Right hindlimb (tissue), 1 donor: ENCODE measurements at places on chromosomes 11 and 22.

DNA sequence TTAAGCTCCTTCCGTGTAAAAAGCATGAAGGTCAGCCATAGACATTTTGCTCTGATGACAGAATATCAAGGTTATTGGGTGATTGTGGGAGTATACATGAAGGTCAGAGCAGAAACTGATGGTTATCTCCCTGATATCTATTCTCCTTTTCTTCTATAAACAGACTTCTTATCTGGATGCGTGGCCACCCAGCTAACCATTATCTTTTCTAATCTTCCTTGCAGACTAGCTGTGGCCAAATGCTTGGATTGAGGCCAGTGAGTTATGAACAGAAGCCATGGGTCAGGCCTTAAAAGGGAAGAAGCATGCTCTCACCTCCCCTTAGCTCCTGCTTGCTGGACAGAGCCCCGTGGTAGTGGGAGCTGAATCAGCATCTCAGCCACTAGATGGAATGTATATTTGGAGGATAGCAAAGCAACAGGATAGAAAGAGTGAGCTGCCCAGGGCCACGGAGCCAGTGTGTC lies 31.3 kb upstream of the LRRC55 start:
- peak; percentile 27 for DNase-seq

GRCh38 chr11:10303558-10304363 lies 1.1 kb upstream of the ADM start:
- no peak for DNase-seq

GRCh38 chr11:113723787-113724186 lies 17.7 kb upstream of the TMPRSS5 start:
- no peak for DNase-seq

- DNase-seq: no peak
Measured at GRCh38 chr11:115931548-115932083, 427.4 kb upstream of the CADM1 start.

- DNase-seq: no peak
Measured at GRCh38 chr11:72380132-72380503, 54.2 kb downstream of the CLPB start.

GRCh38 chr11:120756931-120757330 lies 245.4 kb downstream of the GRIK4 start:
- no peak for DNase-seq

DNA sequence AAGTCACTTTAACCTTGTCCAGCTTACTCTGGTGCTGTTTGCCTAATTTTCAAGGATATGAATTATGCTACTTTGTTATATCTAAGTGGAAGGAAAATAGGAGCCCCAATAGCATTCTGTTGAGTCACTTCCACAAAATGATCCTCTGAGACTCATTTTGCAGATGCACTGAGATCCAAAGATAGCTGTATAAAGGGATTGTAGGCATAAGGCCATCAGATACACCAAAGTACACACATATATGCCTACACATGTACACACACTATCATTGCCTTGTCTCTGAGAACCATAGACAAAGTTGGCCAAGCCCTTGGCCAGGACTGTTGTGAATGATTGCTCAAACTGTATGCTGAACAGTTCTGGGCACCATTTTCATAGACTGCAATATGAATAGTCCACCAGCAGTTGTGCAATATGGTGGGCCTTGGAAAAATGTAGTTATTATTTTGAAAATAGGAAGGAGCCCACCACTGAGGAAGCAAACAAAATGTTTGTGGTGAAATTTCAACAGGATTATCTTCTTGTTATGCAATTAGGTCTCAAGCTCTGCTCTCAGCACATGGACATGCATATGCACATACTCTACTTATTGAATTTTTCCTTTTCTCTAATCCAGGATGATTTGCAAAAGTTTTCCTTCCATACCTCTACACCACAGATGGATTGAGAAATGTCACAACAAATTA lies 186.0 kb upstream of the CTSC start:
- DNase-seq: no peak

DNA sequence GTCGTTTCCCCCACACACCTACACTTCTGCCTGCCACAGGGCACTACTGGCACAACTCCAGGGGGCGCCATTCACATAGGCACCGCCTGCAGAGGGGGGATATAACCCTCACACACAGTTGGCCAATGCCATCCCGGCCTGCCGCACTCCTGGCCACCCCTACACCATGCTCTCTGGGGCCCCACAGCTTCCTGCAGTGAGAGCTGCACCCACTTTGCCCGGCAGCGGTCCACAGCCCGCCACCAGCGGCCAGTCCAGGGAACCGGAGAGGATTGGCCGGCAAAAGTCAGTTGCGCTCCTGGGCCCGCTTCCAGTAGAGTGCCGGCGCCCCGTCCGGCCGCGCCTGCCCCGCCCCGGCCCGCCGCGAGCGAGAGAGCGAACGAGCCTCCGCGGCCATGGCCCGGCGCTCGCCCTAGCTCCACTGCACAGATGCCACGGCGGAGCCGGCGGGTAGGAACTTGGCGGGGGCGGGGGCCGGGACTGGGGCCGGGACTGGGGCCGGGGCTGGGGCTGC lies 25.6 kb upstream of the SUSD2 start:
- peak; percentile 88 for DNase-seq

DNA sequence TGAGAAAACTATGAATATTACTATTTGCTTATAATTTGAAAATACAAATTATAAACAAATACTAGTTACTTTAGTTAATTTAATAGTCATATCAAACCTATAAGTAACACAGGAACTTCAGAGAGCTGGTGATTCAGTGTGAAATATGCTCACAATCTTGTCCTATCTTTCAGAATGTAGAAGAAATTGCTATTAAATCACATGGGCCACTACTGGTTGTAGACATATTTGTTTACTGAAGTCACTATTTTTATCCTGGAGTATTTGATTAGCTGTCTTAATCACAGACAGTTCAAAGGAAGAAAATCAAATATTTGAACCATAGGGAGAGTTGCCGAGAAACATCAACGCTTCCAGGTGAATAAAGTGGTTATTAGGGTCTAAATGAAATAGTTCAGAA lies 187.6 kb upstream of the ANO3 start:
- no peak for DNase-seq

DNA sequence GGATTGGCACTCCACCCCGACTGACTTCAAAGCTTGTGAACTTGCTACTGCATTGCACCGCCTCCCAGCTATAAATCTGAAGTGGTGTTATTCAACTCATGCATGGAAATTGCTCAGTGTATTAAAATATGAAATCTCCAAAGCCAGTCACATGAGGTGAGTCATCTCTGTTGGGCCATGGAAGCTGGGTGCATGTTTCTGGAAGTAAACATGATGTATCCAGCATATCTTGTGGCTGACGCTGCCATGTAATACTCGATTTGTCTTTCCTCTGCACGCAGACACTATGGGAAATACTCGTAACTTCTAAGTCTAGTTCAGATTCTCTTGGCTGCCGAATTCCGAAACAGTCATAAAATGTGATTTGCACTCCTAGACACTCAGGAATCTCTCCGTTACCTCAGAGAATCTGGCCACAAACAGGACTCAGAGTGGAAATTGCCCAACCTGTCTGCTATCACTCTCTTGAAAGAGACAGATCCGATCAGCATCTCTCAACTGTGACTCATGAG lies 154.9 kb upstream of the MPPED2 start:
- DNase-seq: peak; percentile 41

DNA sequence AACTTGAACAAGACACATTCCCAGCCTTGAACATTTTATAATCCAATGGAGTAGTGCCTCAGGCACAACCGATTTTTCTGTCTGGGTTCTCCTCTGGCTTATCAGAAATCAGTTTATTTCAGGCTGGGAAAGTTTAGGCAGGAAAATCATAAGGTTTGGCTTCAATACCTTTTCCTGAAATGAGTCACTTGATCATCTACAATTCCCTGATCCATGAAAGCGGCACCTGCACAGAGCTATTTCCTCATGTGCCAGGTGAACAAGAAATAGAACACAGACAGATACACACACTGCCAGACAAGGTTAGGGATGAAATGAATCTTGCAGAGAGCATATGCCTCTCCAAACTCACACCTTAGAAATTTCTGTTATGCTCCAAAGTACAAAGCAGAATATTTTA lies 106.7 kb upstream of the OR9G4 start:
- DNase-seq: no peak

GRCh38 chr11:39209981-39210380 lies 2249.5 kb downstream of the LRRC4C start:
- no peak for DNase-seq

DNA sequence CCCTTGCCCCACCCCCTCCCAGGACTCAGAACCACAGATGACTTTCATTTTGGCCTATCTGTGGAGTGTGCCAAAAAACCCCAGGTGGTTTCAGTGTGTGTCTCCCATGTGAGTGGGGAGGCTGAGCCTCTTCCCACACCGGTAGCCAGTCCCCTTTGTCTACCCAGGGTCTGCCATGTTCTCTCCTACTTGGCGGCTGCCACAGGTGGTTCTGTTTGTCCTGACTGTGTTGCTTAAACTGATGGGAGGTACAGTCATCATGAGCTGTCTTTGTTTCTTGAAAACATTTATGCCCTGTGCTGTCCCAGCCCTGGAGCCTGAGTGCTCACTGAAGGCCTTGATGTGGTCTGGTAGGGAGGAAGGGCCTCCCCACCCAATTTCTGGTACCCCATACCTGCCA lies 39.7 kb upstream of the SUSD2 start:
- no peak for DNase-seq

- DNase-seq: no peak
Measured at GRCh38 chr11:35847473-35847872, 96.4 kb upstream of the LDLRAD3 start.

DNA sequence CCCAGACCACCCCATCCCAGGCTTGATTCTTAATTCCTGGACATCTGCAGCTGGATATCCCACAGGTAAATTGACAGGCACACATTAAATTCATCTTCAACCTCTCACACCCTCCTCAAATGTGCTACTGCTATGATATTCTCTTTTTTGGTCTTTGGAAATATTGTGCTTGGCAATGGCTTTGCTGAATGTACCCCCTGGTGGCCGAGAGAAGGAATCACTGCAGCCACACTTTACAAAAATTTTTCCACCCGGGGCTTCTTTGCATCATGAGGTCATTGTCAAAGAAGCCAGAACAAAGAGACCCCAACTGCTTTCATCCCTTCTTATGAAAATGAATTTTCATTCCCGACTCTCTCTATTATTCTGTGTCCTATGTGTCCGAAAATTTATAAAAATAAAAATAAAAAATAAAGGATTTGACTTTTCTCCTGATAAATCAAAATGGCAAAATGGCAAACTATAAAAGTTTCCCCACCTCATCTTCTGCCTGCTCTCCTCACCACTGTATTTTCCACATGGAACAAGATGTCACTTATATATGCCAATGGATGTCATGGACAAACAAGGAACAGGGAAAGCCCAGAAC lies 15.0 kb upstream of the CYB5R2 start:
- no peak for DNase-seq

GRCh38 chr22:31091106-31091975 lies 10.2 kb downstream of the SMTN start:
- peak; percentile 31 for DNase-seq

GRCh38 chr11:126810776-126811175 lies 189.8 kb downstream of the KIRREL3 start:
- DNase-seq: no peak

GRCh38 chr11:34978236-34979191 lies 62.1 kb downstream of the PDHX start:
- DNase-seq: no peak

- no peak for DNase-seq
Measured at GRCh38 chr11:58923300-58923788, 15.9 kb upstream of the GLYATL1 start.

DNA sequence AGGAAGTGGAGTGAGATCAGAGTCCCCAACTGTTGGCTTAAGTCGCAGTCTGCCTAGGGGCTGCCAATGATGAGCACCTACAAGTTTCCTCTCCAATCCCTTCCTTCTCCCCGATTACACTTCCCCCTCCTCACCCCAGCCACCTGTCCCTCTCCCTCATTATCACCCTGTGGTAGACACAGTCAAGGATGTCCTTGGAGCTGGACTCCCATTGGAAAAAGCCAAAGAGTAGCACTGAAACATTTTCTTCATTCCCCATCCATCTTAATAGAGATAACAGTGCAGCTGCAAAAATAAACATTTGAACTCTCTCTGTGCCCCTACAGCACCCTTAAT lies 146.2 kb downstream of the DBX1 start:
- DNase-seq: no peak

- no peak for DNase-seq
Measured at GRCh38 chr11:17558025-17558780, 11.1 kb downstream of the OTOG start.
